H1 (cell line): ENCODE measurements at places on chromosomes 4 and X. TPM values are rescaled to one million over a fixed set of nuclear protein-coding genes. Genes with fewer than 3 reads are reported as not detected.

INTU gene
- 12.8 and 15.1 TPM in 2 replicates for total RNA-seq

LAP3 gene
- total RNA-seq = 50.9 TPM in 2 replicates

BEND2 gene
- not detected in 2 replicates for total RNA-seq

CNKSR2 gene
- 16.3 and 19.8 TPM in 2 replicates for total RNA-seq

- H3K36me3 ChIP-seq = peaks cover 25% of the 10 kb centered on the region
- no peak overlapping the region for H3K4me3 ChIP-seq
- DNase-seq = no peak
- no peaks in the 10 kb centered on the region for H3K27me3 ChIP-seq
- H3K4me1 ChIP-seq = no peaks in the 10 kb centered on the region
Measured at GRCh38 chr4:118834070-118834469, 1.9 kb downstream of the SEC24D start.

DNA sequence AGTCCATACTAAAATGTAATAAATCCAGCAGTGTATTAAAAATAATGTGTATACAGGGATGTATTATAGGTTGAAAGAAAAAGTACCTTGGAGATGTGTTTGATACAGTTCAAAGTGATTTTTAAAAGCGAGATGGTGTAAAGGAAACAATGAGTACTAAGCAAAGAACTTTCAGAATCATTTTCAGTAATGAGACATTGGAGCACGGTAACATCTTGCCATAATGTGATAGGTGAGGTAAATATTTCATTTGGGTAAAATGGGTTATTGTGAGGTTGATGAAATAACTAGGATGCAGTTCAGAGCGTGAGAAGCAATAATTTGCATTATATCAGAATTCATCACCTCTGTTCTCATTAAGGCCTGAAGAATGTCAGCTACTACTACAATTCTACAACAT is 25.9 kb downstream of the EIF2S3 start:
- no peak overlapping the region for H3K27ac ChIP-seq
- H3K4me1 ChIP-seq = no peaks in the 10 kb centered on the region
- no peak for DNase-seq
- H3K36me3 ChIP-seq = no peaks in the 10 kb centered on the region
- H3K4me3 ChIP-seq = no peak overlapping the region
- H3K27me3 ChIP-seq = no peaks in the 10 kb centered on the region

DNA sequence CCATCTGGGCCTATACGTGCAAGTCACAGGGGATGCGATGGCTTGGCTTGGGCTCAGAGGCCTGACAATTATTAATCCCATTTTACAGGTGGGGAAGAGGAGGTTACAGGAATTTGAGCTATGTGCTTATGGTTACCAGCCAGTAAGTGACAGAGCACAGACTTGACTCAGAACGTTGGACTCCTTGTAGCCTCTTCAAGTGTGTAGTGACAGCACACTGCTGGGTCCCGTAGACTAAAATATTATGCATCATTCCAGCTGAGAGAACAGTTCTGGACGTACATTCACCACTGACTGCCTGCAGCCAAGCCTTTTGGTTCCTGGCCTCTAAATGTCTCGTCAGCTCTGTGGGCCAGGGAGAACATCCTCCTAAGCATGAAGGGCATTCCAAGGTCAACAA is 314.5 kb downstream of the GPAT3 start:
- peaks cover 24% of the 10 kb centered on the region; the same call in 1 of the 2 replicates for H3K4me1 ChIP-seq
- H3K4me3 ChIP-seq = no peak overlapping the region; the same call in 1 of the 2 replicates
- H3K27me3 ChIP-seq = no peaks in the 10 kb centered on the region
- H3K36me3 ChIP-seq = no peaks in the 10 kb centered on the region
- no peak for DNase-seq
- no peak overlapping the region for H3K27ac ChIP-seq

DNA sequence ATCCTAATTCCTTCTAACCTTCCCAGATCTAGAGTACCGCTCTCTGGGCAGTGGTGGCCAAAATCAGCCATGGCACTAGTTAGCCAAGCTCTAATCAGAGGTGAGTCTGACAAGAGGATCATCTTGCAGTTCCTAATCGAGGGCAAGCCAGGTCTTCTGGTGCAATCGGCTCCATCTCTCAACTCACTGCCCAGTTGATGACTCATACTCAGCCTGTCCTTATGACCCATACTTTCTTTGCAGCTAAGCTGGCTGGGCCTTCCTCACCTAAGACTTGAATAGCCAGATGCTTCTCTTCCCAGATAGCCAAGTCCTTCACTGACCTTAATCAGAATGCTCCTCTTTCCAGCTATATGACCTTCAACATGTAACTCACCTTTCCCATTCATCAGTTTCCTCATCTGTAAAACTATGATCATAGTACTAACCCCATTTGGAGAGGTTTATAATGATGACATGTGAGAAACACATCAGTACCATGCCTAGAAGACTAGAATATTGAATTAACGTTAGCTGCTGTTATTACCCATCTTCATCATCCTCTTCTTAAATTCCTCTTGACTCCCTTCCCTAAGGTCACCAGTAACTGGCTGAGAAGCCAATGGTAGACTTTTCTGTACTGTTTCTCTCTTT is 57.1 kb downstream of the RELL1 start:
- no peak overlapping the region for H3K4me3 ChIP-seq
- H3K36me3 ChIP-seq = no peaks in the 10 kb centered on the region
- DNase-seq = no peak
- H3K27me3 ChIP-seq = no peaks in the 10 kb centered on the region

DNA sequence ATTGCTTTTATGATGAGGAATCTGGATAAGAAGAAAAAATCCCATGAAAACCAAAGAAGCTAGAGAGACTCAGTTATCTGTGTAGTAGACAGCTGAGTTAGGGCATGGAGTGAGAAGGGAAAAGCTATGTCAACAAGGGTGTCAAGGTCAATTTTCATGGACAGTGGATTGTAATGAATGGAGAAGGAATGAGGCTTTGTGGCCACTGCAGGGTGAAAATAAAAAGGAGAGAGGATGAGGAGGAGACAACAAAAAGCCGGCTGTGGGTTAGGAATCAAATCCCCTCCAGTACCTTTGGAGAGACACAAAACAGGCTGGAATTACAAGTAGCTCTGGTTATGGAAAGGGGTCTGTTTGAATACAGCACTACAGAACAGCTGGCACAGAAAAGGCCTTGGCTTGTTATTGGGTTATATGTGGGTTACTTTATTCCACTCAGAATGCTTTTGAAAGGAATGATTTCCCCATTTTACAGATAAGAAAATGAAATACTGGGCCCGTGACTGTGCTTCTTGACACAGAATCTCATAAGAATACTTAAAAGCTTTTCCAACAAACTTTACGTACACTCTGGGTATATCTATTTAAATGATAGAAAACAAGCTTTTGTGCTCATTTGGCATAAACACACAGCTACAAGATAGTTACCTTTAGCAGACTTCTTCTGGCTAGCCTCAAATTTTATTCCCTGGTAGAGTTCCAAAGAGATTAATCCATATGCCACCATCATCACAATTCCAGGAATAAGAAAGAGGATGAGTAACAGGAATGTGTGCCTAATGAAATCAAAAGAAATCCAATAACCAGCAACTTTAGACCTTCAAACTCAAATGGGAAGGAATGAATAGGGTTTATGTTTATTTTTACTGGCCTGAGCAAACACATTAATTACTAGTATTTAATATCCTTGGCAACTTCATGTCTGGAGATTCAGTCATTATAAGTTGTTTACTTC is 7.5 kb downstream of the CCKAR start:
- no peak for DNase-seq
- no peak overlapping the region for H3K4me3 ChIP-seq
- no peak overlapping the region for H3K27ac ChIP-seq
- H3K27me3 ChIP-seq = no peaks in the 10 kb centered on the region

DNA sequence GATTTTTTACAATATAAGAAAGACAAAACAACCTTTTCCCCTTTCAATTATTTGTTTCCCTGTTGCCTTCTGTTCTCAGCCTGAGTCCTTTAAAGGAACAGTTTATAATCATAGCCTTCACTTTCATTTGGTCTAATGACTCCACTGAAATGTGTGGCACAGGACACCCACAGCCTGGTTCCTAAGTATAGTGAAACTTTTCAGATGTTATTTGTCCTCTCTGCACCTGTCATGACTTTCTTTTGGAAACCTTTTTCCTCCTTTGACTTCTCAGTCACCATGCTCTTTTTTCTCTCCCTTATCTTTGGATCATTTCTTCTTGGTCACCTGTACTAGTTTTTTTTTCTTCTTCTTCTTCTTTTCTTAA is 237.8 kb upstream of the ANXA3 start:
- H3K36me3 ChIP-seq = peaks cover 59% of the 10 kb centered on the region
- no peak overlapping the region for H3K27ac ChIP-seq
- DNase-seq = no peak

GRCh38 chr4:2421928-2422327 is 3.2 kb downstream of the CFAP99 start:
- H3K36me3 ChIP-seq = no peaks in the 10 kb centered on the region
- H3K27ac ChIP-seq = no peak overlapping the region
- H3K27me3 ChIP-seq = peaks cover 38% of the 10 kb centered on the region
- no peak overlapping the region for H3K4me3 ChIP-seq
- peaks cover 20% of the 10 kb centered on the region for H3K4me1 ChIP-seq
- DNase-seq = no peak
